ENCODE measurements at places on chromosomes 13 and 19.

DNA sequence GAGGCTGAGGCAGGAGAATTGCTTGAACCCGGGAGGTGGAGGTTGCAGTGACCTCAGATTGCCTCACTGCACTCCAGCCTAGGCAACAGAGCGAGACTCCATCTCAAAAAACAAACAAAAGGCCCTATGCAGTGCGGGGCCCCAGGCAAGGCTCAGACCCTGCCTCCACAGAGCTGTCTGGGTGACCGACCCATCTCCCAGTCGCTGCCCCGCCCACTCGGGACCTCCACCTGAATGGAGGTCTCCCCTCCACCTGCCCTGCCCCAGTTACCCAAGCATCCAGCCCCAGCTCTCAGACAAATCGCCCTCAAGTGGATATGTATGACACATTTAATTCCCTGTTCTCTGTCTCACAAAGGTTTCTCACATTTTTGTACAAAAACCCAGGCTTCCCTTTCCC, 2.2 kb upstream of the GARIN5B start:
- no peak for DNase-seq

- DNase-seq, result peak; percentile 74
These were observed 4.0 kb downstream of the EBI3 start for GRCh38 chr19:4233282-4233853.

- DNase-seq, result no peak
These were observed 237.4 kb downstream of the RGCC start for GRCh38 chr13:41694545-41695301.

DNA sequence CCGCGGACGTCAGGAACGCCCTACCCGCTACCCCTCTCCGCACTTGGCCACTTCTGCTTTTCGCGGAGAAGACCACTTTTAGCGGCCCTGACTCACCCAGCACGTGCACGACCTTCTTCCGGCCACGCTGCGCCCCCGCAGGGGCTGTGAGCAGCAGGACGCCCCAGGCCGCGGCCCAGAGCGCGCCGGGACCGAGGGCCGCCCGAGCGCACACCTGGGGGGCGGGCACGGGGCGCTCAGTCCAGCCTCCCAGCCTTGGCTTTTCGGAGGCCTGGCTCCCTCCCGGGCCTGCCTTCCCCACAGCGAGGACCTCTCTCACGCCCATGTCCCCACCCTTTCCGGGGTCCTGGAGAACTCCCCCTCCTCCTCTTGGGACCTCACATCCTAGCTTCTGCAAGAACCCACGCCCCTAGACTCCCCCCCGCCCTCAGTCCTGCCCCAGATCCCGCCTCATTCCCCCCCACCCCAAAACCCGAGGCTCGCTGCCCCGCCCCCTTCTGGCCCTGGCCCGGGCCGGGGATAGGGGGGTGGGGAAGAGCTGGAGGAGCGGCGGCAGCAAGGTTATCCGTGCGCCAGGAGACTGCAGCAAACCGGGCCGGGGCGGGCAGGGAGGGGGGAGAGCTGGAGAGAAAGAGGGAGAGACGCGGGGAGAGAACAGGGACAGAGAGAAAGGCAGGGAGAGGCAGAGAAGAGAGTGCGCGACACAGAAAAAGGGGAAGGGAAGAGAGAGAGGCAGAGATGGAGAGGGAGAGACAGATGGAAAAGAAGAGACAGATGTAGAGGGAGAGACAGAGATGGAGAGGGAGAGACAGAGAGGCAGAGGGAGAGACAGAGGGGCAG, 11.5 kb downstream of the TM6SF2 start:
- DNase-seq, result peak; percentile 84

- peak; percentile 36 for DNase-seq
These were observed 155.8 kb downstream of the TEX29 start for GRCh38 chr13:111476197-111476596.

GRCh38 chr13:78478183-78478582, 125.2 kb downstream of the POU4F1 start:
- DNase-seq, result no peak

DNA sequence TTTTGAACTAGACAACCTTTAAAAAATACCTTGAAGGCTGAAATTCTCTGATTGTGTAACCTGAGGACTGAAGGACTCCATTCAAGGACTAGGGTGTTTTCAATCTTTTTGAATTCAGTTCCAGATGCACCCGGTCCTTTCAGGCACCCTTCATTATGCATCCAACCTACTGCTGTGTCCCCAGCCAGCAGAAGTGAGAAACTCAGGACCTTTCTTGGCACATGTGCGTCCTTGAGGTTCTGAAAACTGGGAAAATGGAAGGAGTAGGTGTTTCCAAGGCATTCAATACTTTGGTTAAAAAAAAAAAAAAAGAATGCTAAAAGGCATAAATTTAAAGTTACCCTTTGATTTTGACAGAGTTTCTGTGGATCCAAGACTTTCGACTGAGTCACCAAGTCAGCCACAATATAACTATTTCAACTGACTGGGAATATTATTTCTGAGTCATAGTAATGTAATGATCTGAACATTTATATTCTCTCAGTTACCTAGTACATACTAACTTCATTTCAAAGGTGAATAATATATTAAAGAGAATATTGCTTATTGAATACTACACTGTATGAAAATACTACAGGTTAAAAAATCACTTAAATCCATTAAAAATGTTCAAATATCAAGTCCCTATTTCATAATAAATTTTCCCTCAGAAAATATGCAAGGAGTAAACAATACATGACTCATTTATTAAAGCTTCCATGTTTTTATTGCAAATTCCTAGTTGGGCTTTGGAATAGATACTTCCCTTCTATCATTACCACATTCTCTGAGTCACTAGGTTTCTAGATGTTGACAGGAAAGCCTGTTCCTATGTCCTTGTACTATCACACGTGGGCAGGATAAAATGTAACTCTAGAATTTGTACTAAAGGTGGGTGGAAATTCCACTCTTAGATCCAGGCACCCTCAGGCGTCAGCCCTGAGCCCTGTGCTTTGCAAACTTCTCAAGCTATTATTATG, 2.4 kb upstream of the ITGBL1 start:
- no peak for DNase-seq

- no peak for DNase-seq
These were observed 209.9 kb downstream of the COL4A1 start for GRCh38 chr13:110097013-110097412.

GRCh38 chr13:32548837-32549236, 10.2 kb upstream of the N4BP2L2 start:
- no peak for DNase-seq

DNA sequence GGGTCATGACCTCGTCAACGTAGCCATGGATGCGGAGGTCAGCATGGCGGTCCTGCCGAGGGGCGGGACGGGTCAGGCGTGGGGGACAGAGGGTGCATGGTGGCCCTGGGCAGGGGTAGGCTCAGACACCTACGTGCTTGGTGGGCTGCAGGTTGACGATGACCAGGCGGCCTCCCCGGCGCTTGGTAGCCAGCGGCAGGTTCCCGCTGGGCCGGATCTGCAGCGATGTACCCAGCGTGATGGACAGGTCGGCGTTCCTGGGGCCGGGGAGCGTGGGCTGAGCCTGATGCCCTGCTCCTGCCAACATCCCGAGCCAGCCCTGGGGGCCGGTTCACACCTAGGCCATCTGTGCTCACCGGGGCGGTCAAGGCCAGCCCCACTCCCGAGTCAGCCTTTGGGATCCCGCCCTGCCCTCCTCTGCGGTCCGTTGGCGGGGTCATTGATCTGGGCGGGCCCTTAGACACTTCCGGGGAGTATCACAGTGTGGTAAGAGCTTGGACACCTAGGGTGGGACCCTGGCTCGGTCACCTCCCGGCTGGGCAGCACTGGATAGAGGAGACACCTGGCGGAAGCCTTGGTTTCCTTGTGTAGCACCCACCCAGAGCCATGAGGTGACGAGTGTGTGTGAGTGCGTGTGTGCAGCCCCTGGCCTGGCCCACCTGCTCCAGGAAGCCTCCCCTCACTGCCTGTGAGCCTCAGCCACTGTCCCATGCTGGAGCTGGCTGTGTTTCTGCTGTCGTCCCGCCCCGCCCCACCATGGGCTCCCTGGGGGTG, 7.3 kb downstream of the SIRT6 start:
- no peak for DNase-seq

DNA sequence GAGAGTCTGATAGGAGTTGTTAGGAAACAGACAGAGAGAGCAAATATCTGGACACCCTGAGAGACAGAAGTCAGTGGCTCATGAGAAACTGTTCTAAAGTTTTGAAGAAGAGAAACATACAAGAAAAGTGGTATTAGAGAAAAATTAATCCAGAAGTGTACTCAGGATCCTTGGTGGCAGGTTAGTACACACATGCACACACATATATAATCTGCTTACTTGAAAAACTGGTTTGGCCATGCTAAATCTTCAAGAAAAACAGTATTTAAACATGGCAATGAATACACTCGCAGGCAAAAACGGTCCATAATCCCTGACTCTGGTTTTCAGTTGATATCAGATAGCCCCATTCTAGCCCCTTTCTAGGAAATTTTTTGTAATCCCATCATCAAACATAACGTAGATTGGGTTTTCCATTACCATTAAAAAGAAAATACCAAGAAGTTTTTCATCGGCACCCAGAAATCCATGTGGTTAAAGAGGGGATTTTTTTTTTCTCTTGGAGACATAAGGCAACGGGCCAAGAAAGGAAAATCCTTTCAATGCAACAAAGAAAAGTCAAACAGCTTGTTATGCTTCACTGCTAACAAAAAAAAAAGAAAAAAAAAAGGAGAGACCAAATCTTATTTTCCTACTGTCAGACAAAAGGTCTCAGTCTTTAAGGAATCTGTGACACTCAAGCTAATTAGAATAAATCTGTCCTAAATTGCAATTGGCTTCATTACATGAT, 178.0 kb upstream of the MIR17HG start:
- no peak for DNase-seq

GRCh38 chr19:58551577-58552471, 3.1 kb downstream of the CHMP2A start:
- no peak for DNase-seq

DNA sequence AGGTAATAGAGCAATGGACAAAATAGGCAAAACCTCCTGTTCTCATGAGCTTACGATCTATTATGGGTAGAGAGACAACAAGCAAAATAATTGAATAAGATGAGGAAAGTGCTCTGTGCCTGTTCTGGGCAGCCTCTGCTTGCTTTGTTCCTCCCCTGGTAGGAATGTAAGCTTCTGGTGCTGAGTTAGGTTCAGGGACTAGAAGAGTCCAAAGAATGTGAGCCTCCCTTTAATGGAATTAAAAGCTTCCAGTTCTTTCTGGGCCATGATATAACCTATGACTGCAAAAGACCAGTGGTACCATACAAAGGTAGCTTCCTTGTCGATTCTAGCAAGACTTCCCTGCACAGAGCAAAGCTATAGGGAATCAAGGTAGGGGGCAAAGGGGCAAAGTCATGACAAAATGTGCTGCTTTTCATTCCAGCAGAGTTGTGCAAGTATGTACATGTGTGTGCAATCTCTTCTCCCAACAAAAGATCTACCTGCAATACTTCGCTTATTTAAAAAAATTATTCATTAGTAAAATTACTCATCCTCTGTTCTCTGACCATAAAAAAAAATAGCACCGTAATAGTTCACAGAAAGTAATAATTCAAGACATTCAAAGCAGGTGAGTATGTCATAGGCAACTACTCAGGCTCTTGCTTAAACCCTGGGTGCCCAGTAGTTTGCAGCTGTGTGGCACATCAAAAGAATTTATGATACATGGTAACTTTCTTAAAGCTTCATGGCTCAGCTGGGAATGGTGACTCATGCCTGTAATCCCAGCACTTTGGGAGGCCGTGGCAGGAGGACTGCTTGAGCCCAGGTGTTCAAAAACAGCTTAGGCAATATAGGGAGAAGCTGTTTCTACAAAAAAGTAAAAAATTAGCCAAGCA, 21.4 kb downstream of the ACOD1 start:
- no peak for DNase-seq

DNA sequence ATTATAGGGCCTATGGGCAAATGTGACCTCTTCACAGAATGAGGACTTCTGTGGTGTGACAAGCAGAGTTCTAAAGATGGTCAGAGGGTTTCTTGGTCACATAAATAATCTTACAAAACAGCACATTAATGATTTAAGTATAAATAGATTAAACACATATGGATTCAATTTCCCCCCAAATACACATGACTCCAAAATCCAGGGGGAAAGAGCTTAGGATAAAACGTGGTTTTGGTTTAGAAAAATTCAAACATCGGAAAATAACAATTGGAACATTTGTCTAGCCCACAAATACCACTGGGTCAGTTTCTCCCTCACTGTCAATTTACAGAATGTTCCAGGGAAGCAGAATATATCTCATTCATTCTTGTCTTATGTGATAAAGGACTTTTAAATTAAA, 283.1 kb downstream of the COG6 start:
- no peak for DNase-seq

GRCh38 chr19:53158119-53158656, 665 bp downstream of the ZNF347 start:
- DNase-seq, result peak; percentile 66

GRCh38 chr19:42132030-42132628, at the start of gene POU2F2:
Gene POU2F2 (minus strand): TSS chr19:42132446. CDS start chr19:42132411, 35 bp downstream.
- no peak for DNase-seq

DNA sequence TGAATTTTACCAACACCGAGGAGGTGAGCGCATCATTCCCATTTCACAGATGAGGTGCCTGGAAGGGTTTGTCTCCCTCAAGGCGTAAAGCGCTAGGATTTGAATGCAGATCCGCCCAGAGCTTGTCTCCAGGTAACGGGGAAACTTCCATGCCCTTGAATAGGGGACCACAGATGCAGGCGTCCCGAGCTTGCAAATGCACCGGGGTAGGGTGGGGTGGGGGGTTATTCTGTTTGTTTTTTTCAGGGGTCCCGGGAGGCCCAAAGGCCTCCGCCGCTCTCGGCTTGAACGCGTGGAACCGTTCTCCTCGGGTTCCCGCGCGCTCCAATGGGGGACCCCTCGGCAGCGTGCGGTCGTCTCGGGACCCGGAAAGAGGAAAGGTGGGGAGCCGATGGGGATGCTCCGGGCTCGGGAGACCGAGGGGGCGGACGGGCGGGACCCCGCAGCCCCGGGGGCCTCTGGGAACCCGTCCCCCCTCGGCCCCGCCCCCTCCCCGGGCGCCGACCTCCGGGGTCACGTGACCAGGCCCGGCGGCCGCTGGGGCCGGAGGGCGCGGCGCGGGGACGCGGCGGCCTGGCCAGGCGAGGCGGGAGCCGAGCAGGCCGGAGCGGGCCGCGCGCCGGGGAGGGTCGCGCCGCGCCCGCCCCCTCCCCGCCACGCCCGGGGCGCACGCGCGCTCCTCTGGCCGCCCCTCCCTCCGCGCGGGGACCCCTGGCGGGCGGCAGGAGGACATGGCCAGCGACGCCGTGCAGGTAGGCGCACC, at the start of gene PKN1:
Gene PKN1 (plus strand): TSS at position 516 of the 763 bp plus-strand sequence. CDS start 216 bp downstream, at position 732.
- peak; percentile 80 for DNase-seq

- DNase-seq, result no peak
These were observed 386 bp downstream of the GIPR start for GRCh38 chr19:45668342-45668871.

GRCh38 chr19:52171321-52172169, at the start of gene ZNF836:
Gene ZNF836 (minus strand): TSS chr19:52171621. CDS start chr19:52168072, 3,549 bp downstream.
- peak; percentile 84 for DNase-seq

DNA sequence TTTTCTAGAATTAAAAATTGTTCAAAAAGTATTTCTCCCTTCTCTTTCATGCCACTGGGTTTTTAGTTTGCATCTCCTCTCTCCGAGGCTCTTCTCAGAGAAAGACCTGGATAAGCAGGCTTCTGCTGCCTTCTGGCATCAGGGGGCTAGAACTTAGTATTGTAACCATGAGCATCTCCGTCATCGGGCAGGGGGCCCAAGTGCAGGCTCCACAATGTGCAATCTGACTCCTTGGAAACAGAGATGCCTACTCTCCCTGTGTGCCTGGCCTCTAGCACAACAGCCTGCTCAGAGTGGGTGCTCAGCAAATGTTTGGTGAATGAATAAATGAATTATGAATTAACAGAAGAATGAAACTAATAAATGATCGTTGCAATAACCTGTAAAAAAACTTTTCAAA, 45.6 kb upstream of the MTIF3 start:
- no peak for DNase-seq
